ENCODE measurements at places on chromosomes 6 and 20.
A peak's percentile ranks its signal among the peaks of the same experiment; 100 is the strongest.

DNA sequence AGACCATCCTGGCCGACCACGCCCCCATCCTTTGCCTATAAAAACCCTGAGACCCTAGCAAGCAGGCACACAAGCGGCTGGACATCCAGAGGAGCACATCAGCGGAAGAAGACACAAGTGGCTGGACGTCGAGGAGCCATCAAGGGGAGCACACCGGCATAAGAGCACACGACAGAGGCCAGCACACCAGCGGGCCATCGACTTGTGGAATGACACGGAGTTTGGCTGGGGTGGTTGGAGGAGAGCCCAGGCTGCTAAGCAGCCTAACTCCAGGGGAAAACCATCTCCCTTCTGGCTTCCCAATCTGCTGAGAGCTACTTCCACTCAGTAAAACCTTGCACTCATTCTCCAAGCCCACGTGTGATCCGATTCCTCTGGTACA, 44.8 kb upstream of the BCLAF1 start:
- H3K36me3 ChIP-seq: no peaks in the 10 kb centered on the region
- no peak overlapping the region for H3K4me3 ChIP-seq
- H3K4me1 ChIP-seq: peaks cover 7% of the 10 kb centered on the region
- no peak overlapping the region for H3K27ac ChIP-seq
- DNase-seq: no peak

DNA sequence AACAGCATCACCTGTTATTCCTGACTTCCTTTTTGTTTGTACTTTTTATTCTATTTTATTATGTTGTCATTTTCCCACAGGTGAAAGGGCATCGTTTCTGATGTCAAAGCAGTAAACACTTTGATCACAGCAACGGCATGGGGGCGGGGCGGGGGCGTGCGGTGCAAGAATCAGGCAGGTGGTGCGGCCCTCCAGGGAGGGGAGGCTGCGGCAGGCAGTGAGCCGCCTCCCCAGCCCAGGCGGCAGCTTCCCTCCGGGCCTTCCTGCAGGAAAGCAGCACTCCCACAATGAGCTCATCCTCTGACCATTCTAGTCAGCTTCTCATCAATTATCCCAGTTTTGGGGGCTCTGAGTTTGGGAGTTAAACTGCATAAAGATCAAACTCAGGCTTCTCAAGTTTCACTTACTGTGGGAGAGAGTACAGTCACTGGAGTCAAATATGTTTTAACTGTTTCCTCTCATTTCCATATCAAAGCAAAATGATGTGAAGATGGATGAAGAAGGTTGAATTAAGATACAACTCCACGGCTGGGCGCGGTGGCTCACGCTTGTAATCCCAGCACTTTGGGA, 608.4 kb upstream of the AGPAT4 start:
- no peaks in the 10 kb centered on the region for H3K4me1 ChIP-seq
- DNase-seq: no peak
- no peaks in the 10 kb centered on the region for H3K36me3 ChIP-seq
- H3K27me3 ChIP-seq: no peaks in the 10 kb centered on the region
- H3K4me3 ChIP-seq: no peak overlapping the region

- no peak for DNase-seq
- no peak overlapping the region for H3K27ac ChIP-seq
- no peaks in the 10 kb centered on the region for H3K27me3 ChIP-seq
- no peak overlapping the region for H3K4me3 ChIP-seq
- H3K36me3 ChIP-seq: peaks cover 17% of the 10 kb centered on the region
Measured at GRCh38 chr20:39038047-39038446, 75.9 kb downstream of the DHX35 start.

- H3K36me3 ChIP-seq: no peaks in the 10 kb centered on the region
- H3K4me3 ChIP-seq: no peak overlapping the region
- no peaks in the 10 kb centered on the region for H3K27me3 ChIP-seq
- H3K4me1 ChIP-seq: peaks cover 12% of the 10 kb centered on the region
Measured at GRCh38 chr20:10540636-10541493, 105.8 kb downstream of the SLX4IP start.

DNA sequence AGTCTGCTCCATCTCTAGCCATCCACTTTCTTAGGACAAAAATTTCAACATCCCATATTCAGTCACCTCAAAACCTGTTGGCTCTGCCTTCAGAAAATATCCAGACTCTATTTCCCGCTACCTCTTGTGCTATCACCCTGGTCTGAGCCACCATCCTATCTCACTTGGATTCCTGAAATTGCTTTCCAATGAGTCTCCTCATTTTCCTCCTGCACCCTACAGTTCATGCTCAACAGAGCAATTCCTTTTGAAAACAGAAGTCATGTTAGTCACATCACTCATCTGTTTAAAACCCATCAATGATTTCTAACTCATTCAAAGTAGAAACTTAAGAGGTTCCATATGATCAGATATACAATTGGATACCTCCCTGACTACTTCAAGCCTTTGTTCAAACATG, 229.9 kb downstream of the ADGRG6 start:
- no peak for DNase-seq
- H3K27me3 ChIP-seq: no peaks in the 10 kb centered on the region
- H3K4me1 ChIP-seq: no peaks in the 10 kb centered on the region

- H3K4me1 ChIP-seq: peaks cover 13% of the 10 kb centered on the region
- no peak for DNase-seq
- H3K36me3 ChIP-seq: no peaks in the 10 kb centered on the region
- H3K27ac ChIP-seq: no peak overlapping the region
- no peak overlapping the region for H3K4me3 ChIP-seq
- peaks cover 9% of the 10 kb centered on the region for H3K27me3 ChIP-seq
Measured at GRCh38 chr6:150118203-150118602, 24.6 kb upstream of the PPP1R14C start.

- no peak for DNase-seq
- no peaks in the 10 kb centered on the region for H3K4me1 ChIP-seq
- H3K27ac ChIP-seq: no peak overlapping the region
- no peaks in the 10 kb centered on the region for H3K27me3 ChIP-seq
- no peaks in the 10 kb centered on the region for H3K36me3 ChIP-seq
Measured at GRCh38 chr6:56040223-56040622, 164.8 kb upstream of the BMP5 start.

GRCh38 chr6:43120101-43120763, 44.1 kb downstream of the PTK7 start:
- H3K4me1 ChIP-seq: peaks cover 7% of the 10 kb centered on the region
- no peaks in the 10 kb centered on the region for H3K27me3 ChIP-seq
- peaks cover 3% of the 10 kb centered on the region for H3K36me3 ChIP-seq
- no peak overlapping the region for H3K4me3 ChIP-seq
- no peak overlapping the region for H3K27ac ChIP-seq
- DNase-seq: no peak

DNA sequence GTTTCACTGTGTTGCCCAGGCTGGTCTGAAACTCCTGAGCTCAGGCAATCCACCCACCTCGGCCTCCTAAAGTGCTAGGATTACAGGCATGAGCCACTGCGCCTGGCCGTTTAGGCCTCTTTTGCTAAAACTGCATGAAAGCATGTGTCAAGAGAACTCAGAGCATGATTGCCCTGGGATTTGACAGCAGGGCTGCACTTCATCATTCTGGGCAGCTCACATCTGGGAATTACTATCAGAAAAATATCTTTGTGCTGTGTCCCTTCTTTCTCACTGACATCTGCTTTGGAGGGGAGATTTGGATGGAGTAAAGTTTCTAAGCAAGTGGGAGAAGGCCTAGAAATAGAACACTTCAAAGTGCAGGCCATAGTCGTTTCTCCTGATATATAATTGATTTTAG, 59.6 kb upstream of the EIF2S2 start:
- no peaks in the 10 kb centered on the region for H3K27me3 ChIP-seq
- peaks cover under 1% of the 10 kb centered on the region for H3K4me1 ChIP-seq
- DNase-seq: no peak

- H3K27me3 ChIP-seq: no peaks in the 10 kb centered on the region
- DNase-seq: no peak
- no peak overlapping the region for H3K4me3 ChIP-seq
- H3K4me1 ChIP-seq: no peaks in the 10 kb centered on the region
- no peaks in the 10 kb centered on the region for H3K36me3 ChIP-seq
Measured at GRCh38 chr6:161561908-161562307, 288.0 kb upstream of the AGPAT4 start.

DNA sequence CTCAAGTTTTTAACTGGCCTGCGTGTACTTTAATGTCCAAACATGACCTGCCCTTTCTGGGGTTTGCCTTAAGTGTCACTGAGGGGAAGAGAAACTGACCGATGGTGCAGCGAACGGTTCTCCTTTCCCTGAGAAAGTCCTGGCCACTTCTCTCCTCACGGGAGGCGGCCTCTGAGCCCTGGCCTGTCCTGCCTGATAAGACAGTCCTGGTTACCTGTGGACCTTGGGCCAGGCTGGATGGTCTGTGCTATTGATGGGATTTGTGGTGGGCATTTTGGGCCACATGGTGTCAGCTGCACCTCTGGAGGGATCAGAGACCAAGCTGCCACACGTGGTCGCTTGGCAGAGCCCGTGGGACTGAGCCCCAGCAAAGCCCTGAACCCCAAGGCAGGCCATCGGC, 11.6 kb upstream of the NTSR1 start:
- no peaks in the 10 kb centered on the region for H3K36me3 ChIP-seq
- H3K27ac ChIP-seq: no peak overlapping the region
- DNase-seq: no peak
- peaks cover 25% of the 10 kb centered on the region for H3K27me3 ChIP-seq

- H3K27ac ChIP-seq: no peak overlapping the region
- no peak overlapping the region for H3K4me3 ChIP-seq
- no peaks in the 10 kb centered on the region for H3K4me1 ChIP-seq
- no peak for DNase-seq
Measured at GRCh38 chr6:84249724-84250123, 22.3 kb upstream of the CEP162 start.

DNA sequence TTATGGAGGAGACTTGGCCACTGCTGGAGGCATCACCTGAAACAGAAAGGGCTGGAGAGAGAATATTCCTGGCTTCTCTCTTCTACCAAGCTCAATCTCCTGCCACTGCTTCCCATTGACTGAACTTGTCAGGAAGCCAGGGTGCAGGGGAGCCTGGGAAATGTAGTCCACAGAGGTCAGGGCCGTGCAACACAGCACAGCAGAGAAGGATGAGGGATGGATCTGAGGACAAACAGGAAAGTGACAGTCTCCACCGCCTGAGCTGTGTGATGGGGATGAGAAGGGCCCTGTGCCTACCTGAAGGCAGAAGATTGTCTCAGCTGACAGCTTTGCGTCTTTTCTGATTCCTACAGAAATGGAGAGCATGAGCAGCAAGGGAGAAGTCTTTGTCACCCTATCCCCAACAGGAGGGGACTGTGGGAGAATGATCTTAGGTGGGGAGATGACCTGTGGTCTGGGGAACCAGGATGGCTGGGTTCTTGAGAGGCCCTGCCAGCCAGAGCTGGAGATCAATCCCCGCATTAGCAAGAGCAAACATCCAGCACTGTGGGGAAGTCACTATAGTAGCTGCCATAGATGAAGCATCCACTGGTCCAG, 114.2 kb downstream of the SNX5 start:
- no peaks in the 10 kb centered on the region for H3K36me3 ChIP-seq
- peak overlapping the region; percentile 1 for H3K27ac ChIP-seq
- no peak for DNase-seq
- no peak overlapping the region for H3K4me3 ChIP-seq
- peaks cover 18% of the 10 kb centered on the region for H3K4me1 ChIP-seq
- H3K27me3 ChIP-seq: no peaks in the 10 kb centered on the region

DNA sequence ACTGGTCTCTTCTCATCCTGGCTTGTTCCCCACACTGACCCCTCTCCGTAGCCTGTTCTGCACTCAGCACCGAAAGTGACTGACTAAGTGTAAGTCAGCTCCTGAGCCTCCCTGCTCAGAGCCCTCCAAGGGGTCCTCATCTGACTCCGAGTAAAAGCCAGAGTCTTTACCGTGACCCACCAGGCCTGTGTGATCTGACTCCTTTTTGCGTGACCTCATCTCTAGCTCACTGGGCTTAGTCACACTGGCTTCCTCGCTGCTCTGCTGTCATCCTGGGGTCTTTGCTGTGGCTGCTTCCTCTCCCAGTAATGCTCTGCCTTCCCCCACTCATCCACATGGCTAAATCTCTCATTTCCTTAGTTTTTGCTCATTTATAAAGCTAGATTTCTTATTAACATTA, 116.6 kb downstream of the PLCB4 start:
- no peaks in the 10 kb centered on the region for H3K36me3 ChIP-seq
- H3K4me3 ChIP-seq: no peak overlapping the region
- H3K27me3 ChIP-seq: no peaks in the 10 kb centered on the region
- H3K4me1 ChIP-seq: peaks cover 4% of the 10 kb centered on the region

GRCh38 chr20:44083220-44083933, 103.6 kb downstream of the JPH2 start:
- DNase-seq: no peak
- no peaks in the 10 kb centered on the region for H3K36me3 ChIP-seq
- H3K27me3 ChIP-seq: peaks cover under 1% of the 10 kb centered on the region

DNA sequence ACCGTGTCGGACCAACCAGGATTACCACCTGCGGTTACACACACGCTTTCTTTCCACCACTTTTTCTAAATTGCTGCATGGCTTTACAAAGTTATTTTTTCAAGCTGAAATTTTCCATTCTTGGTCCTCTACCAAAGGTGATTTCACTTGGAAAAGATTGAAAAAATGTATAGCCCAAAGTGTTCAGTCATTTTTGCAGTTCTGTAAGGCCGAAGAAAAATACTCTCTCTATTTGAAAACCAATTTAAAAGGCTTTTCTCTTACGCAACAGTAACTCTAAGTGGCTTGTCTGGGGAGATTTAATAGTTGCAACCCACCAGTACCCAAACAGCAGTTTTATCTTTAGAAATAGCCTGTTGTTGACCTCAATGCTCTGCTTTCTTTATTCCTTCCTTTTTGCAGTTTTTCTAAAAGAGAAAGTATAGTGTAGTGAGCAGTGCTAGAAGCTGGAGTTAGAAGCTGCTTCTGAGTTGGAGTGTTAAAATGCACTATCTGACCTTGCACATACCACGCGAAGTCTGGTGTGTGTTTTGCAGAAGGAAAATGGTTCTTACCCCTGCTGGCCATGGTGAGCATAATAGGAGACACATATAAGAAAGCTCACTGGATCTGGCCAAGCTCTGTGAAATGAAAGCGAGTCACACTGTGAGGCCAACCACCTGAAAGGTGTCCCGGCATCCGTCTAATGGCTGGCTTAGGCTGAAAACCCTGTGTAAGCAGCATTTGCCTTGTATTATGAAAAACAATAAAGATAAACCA, 271.6 kb upstream of the PRND start:
- no peaks in the 10 kb centered on the region for H3K36me3 ChIP-seq
- H3K27ac ChIP-seq: no peak overlapping the region
- H3K27me3 ChIP-seq: no peaks in the 10 kb centered on the region
- no peaks in the 10 kb centered on the region for H3K4me1 ChIP-seq
- no peak for DNase-seq

DNA sequence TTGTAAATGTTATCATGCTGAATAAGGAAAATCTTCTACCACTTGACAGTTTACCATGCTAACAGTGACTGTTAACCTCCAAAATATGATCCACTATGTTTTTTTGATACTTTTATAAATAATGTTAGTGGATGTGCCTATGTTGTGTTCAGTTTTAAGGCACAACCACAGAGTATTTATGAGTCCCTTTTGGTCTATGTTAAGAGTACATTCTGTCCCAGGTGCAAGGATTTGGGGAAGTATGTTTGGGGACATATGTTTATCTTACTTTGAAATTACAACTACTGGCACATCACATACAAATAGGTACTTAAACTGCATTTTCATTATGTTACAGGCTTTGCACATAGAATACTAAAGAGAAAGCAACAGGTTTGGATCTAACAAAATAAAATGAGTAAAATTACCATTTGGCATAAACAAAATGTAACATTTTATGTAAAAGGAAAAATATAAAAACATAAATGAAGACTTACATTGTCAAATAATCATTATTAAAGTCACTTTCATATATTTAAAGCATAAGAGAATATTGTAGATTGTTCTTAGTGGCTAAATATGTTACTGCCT, 71.2 kb downstream of the SESN1 start:
- H3K4me1 ChIP-seq: peaks cover 4% of the 10 kb centered on the region
- no peak for DNase-seq
- no peak overlapping the region for H3K27ac ChIP-seq
- no peak overlapping the region for H3K4me3 ChIP-seq
- no peaks in the 10 kb centered on the region for H3K36me3 ChIP-seq
